ENCODE measurements at places on chromosomes 2 and 18. TPM values are rescaled to one million over a fixed set of nuclear protein-coding genes. Genes with fewer than 3 reads are reported as not detected.

DNA sequence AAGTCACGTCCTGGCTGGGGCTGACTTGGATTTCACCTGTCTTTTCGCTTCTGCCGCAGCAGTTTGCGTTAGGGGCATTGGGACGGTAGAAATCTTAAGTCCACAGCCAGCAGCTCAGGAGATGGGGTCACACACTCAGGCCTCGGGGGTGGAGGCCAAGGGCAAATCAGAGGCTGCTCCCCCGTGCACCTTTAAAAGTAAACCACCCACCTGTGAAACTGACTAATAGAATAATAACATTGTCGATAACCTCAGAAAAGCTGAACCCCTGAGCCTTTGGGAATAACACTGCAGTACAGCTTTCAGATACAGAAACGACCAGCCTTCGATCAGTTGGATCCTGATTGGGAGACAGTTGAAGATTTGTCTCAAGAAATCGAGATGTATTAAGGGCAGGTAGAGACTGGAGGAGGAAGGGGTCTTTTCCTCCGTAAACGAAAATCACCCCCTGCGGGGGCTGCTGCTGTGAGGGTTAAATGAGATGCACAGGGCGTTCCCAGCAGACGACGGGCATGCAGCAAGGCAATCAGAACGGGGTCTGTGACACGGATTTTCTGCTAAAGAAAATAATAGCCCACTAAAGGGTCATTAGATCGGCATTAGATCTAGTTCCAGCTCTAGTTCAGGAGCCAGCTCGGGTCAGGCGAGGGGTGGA is 16.4 kb upstream of the NFATC1 start:
- no peak for DNase-seq

DNA sequence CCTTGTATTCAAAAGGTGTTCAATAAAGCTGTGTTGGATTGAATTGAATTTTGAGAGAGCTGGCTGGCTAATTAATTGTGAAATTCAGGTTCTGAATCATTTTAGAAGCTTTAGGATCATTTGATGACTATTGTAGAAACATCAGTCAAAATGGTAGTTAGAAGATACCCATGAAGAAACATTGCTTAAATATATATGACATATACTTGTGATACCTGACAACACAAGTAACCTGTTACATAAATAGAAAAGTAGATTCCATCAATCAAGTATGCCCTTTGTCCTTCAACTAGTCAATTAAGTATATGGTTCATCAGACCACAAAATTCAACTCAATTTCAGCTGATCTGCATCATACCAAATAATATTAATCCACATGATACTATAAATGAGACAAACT is 185.6 kb downstream of the PID1 start:
- DNase-seq: no peak

DNA sequence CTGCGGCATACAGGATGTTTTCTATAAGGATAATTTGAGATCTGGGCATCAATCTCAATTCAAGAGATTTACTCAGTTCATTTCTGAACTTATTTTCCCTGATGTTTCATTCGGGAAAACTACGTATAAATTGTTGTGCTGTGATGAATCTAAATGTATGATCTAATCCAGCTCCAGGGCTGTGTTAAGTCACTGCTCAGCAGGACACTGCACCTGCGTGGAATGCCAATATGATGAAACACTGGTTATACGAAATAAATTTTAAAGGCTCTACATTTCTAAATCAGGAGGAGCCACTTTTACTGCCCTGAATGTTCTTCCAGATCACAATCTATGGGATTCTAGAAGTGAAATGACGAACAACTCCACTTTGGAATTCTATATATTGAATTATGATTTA is 259.0 kb downstream of the HNMT start:
- DNase-seq: no peak

- peak; percentile 82 for DNase-seq
Measured at GRCh38 chr2:240959214-240959940, 39.0 kb upstream of the SNED1 start.

DNA sequence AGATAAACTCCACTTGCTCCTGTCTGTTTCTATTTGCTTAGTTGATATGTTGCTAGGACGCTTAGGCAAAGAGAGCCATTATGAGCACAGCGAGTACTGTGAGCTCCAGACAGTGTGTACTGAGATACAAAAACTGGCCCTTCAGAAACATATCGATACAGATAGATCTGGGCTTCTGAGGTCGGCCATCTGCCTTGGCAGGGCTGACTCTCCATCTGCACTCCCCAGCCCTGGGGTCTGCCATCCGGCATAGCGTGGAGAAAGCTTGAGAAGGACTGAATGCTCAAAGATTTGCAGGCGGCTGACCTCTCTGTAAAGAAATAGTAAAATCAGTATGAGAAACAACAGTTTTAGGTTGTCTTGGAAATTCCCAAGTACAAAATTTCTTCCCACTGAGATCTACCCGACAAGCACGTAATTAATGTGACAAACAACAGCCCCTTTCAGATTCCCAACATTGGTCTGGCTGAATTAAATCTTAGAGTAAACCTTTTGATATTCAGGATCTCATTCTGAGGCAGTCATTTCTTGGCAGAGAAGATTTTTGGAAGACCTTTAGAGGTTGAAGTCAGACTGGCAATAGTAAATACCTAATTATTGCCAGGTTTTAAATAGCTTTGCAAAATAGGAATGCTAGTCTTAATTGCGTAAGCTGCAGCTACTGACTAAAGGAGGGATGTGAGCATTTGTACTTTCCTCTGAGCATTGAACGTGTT is 127.4 kb downstream of the CHST9 start:
- DNase-seq: no peak

NOL4 gene
- total RNA-seq: not detected

- DNase-seq: no peak
Measured at GRCh38 chr2:238369591-238370040, 49.3 kb downstream of the TRAF3IP1 start.

- DNase-seq: peak; percentile 72
Measured at GRCh38 chr2:47026748-47027534, 111.3 kb upstream of the MCFD2 start.

DNA sequence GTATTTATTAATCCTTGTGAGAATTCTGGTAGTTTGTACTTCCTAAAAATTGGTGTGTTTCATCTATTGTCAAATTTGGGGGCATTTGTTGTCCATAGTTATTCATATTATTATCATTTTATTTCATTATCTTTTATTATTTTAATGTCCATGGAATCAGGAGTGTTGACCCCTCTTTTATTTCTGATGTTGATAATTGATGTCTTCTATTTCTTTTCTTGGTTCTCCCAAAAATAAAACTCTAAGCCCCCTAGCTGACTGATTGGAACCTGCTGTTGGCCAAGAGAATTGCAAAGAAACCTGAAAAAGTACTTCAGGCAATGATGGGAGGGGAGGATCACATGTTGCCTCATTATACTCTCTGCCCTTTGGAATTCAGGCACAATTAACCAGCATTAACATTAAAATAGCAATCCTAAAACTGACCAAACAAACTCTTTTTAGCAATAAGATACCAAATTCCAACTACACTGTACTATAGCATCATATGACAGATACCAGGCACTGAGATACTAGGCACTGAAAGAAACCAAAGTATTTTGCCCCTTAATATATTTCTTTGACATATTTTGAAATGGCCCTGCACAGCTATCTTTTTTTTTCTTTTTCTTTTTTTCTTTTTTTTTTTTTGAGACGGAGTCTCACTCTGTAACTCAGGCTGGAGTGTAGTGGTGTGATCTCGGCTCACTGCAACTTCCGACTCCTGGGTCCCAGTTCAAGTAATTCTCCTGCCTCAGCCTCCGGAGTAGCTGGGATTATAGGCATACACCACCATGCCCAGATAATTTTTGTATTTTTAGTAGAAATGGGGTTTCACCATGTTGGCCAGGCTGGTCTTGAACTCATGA is 1097.2 kb upstream of the CNTNAP5 start:
- DNase-seq: no peak

ACMSD gene
- not detected for total RNA-seq

DOCK10 gene
- total RNA-seq: 14.3 TPM

DNA sequence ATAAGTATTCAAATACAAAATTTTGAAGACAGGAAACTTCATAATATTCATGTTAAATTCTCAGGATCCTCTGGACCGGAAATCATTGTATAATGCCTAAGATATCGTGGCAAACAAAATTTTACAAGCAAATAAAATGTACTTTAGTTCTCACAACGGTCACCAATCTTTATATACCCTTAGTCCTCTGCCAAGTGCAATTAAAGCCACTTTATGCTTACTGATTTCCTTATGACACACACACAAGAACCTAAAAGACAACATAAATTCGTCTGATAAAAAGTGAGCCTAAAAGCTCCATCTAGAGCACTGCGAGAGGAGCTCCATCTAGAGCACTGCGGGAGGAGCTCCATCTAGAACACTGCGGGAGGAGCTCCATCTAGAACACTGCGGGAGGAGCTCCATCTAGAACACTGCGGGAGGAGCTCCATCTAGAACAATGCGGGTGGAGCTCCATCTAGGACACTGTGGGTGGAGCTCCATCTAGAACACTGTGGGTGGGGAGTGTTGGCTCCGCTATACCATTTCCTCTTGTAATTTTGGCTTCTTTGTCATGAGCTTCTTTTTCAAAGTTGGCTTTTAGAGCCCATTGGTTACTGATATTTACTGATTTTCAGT is 15.9 kb downstream of the ATP8B1 start:
- no peak for DNase-seq

DNA sequence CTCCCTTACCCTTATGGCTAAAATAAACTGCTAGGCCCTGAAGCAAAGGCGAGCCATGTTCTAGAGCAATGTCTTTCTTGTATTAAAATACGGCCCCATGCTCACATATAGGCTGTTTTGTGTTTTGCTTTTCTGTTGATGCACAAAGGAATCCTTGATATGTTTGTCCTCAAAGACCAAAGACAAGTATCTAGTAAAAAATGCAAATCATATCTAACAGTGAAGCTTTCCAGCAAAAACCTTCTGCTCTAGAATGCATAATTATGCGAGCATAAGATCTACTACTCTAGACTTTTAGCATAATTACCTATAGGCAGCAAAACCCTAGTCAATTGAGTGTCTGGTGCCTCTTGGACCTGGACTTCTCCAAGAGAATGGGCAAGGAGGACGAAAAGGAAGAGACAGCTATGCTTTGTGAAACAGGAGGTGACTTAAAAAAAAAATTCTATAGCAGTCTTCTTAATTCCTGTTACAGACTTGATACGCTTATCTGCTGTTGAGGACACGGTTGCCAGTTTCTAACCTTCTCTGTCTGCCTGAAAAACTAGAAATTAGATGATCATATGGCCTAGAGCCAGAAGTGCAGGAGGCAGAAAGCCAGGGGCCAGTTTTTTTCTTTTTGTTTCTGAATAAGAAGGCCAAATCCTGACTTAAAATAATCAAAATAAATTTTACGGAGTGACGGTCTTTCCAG is 1.5 kb upstream of the AMMECR1L start:
- no peak for DNase-seq

DNA sequence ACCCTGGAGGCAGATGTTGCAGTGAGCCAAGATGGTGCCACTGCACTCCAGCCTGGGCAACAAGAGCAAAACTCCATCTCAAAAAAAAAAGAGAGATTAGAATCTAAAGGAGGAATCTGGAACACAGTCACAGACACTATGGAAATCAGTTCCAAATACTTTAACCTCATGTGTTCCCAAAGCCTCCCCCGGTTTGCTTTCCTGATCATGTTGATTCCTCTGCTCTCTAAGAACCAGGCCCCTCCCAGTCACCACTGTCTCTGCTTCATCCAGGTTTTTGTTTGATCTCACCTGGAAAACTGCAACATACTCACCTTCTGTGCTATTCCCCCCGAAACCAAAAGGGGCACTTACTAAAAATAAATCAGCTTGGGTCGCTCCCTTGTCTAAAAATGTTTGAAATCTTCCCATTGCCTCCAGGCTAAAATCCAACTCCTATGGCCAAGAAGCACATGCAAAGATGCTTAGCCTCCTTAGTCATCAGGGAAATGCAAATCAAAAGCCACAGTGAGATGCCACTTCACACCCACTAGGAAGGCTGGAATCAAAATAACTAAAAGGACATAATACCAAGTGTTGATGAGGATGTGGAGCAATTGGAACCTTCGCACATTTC is 6.2 kb upstream of the NEU2 start:
- no peak for DNase-seq

PLA2R1 gene
- total RNA-seq: 47.7 TPM

CRYBA2 gene
- total RNA-seq: not detected

GNLY gene
- not detected for total RNA-seq

- DNase-seq: no peak
Measured at GRCh38 chr18:2143636-2144035, 427.7 kb downstream of the METTL4 start.

Data from chondrocyte (in vitro differentiated cells).